ENCODE measurements at places on chromosomes 7 and 10.

DNA sequence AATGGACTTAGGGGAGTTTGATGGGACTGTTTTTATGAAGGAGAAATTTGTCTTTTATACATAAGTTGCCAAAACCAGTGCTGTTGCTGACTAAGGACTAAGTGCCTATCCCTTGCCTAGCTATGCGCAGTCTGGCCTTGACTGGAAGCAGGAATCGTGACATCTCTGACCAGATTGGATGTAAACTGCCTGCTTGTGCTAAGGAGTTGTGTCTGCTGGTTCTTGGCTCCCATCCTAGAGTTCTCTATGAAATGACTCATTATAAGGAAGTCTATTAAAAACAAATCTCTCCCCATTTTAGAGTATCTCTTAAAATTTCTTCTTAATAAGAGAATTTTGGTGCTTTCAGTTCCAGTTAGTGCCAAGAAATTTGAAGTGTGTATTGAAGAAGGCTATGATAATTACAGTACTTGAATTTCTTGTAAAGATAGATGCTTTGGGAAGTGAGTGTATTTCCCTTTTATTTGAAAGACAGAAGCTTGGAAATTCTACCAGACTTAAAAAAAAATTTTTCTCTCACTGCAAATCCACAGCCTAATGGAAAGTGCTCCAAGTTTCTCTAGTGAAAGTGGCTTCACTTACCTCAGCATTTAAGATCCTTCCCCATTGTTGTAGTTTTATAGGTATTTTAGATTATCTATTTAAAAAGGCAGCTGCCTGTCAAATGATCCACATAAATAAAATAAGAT, 77.6 kb downstream of the BICC1 start:
- peak; percentile 54 for DNase-seq

GRCh38 chr10:25280573-25280972, 105.8 kb downstream of the GPR158 start:
- DNase-seq: no peak

DNA sequence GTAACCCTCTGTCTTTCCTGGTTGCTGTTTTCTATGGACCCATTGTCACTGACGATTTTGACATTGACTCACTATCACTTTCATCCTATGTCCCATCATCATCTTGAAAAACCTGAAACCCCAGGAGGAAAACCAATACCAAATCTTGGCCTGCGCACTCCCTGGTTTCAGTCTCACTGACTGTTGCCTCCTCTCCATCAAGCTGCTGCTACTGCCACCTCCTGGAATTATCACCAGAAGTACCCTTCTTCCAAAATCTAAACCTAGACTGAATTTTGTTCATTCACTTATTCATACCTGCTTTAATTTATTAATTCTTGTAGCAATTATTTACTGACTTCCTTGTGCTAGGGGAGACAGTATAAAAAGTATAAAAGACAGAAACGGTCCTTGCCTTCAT, 44.5 kb upstream of the ACBD5 start:
- no peak for DNase-seq

GRCh38 chr10:8453587-8453986, 399.1 kb downstream of the GATA3 start:
- peak; percentile 21 for DNase-seq
